ENCODE measurements at places on chromosomes 6 and 20.

- no peak for DNase-seq
These were observed 128.7 kb downstream of the EYA4 start for GRCh38 chr6:133369773-133370272.

GRCh38 chr6:155872961-155873360 lies 417.3 kb upstream of the NOX3 start:
- DNase-seq, result no peak

DNA sequence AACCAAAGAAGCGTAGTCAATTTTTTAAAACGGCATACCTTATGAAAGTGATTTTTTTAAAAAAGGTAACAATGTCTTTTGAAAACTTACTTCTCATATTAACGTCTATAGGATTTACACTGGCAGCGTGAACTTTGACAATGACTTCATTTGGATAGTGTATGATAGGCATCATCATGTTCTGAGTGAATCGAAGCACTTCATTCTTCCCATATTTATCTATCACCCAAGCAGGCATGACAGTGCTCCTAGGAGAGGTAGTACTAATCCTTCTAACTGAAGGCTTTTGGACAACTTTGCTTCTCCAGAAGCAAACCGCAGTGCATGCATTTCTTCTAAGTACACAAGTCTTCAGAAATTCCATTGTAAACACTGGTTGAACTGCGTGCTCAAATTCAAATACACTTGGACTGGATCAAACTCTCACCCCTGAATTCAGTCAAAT lies 618 bp downstream of the RTN4IP1 start:
- DNase-seq, result no peak

GRCh38 chr20:7371518-7372163 lies 568.6 kb downstream of the HAO1 start:
- DNase-seq, result no peak

Measured in GM12864 (cell line).